Right atrium auricular region (tissue), 2 donors: ENCODE measurements at places on chromosomes 6 and 20. TPM values are rescaled to one million over a fixed set of nuclear protein-coding genes. Genes with fewer than 3 reads are reported as not detected.

HM13 gene
- total RNA-seq: 45.7 TPM

C6orf118 gene
- not detected for total RNA-seq

- DNase-seq: no peak
These were observed 229.7 kb upstream of the AGPAT4 start for GRCh38 chr6:161503570-161503969.

SRXN1 gene
- 65.4 TPM for total RNA-seq

DNA sequence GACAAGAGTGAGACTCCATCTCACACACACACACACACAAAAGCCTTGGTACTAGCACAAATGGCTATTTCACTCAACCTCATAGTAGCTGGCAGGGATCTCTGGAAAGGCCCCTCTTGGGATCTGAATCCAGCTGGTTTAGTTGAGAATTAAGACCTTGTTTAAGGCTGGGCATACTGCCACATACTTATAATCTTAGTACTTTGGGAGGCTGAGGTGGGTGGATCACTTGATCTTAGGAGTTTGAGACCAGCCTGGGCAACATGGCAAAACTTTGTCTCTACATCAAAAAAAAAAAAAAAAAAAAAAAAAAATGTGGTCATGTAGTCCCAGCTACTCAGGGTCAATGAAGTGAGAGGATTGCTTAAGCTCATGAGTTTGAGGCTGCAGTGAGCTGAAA, 628.3 kb downstream of the MMUT start:
- no peak for DNase-seq

OR2B6 gene
- total RNA-seq: not detected

- DNase-seq: no peak
These were observed 100.8 kb downstream of the HIVEP2 start for GRCh38 chr6:142844065-142844755.

- DNase-seq: no peak
These were observed 852.3 kb upstream of the HS3ST5 start for GRCh38 chr6:115194981-115195638.

ZSCAN31 gene
- total RNA-seq: 9.9 TPM

GRCh38 chr6:32436995-32437836, 2.5 kb upstream of the HLA-DRA start:
- no peak for DNase-seq

MLN gene
- not detected for total RNA-seq

DNA sequence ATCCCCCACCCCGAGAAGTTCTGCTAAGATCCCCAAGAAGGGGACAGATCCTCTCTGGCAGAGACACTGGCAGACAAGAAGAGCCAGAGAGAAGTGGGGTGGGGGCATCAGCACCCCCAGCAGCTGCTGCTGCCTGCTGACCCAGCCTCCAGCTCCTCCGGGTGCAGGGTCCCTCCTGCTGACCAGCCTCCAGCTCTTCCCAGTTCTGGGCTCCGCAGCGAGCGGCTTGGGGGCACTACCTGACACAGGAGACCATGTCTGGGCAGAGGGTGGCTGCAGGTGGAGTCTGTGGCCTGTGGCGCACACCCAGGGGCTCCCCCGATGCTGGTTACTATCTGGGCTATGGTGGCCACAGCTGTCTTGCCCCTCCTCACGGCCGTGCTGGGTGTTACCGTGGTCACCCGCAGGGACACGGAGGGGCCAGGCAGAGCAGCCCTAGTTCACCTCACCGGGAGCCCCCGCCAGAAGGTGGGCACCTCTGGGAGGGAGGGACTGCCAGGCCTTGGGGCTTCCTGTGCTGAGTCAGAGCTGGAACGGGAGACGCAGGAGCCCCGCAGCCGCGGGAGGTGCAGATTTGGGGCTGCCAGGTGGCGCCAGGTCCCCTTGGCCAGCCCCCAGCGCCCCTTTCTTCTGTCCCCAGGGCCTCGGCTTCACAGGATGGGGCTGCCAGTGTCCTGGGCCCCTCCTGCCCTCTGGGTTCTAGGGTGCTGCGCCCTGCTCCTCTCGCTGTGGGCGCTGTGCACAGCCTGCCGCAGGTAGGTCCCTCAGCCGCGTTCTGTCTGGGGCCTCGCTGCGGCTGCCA, 630 bp downstream of the LIME1 start:
- DNase-seq: no peak

KATNA1 gene
- total RNA-seq: 11.2 TPM

- no peak for DNase-seq
These were observed 7.0 kb downstream of the MRPS18A start for GRCh38 chr6:43680308-43681200.

- no peak for DNase-seq
These were observed 330.1 kb downstream of the DHX35 start for GRCh38 chr20:39292193-39292736.

- no peak for DNase-seq
These were observed 447.8 kb upstream of the FLRT3 start for GRCh38 chr20:14785065-14785743.

DNA sequence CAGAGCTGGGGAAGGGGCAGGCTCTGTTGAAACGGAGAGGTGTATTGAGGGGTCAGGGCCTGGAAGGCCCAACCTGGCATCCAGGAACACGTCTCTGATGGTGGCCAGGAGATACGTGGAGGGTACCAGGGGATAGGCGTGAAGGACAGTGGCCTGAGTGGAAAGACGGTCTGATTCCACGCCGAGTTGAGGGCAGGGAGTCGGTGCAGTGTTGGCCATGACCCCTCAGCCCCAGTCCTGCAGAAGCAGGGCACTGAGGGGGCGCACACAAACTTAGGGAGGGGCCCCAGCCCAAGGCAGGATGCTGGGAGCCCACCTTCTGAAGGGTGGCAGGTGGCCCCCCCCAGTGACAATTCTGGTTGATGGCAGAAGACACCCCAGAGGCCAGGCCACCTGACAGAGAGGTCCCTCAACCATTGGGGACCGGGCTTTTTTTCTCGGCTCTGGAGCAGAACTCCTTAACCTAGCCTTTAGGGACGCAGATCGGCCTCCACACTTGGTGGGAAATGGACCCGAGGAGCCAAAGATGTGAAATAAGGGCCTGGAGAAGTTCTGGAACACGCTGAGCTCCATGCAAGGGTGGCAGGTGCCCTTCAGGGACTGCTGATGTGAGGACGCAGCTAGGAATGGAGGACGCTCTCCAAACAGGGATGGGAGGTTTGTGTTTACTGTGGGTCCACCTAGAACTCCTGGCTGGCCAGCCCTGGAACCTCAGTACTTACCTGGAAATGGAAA, 91.0 kb downstream of the TMEM242 start:
- peak; percentile 50 for DNase-seq

- DNase-seq: no peak
These were observed 61.6 kb downstream of the MRAP2 start for GRCh38 chr6:84095156-84095555.

MAS1 gene
- total RNA-seq: not detected

MMP24 gene
- total RNA-seq: 3.8 TPM

BTBD3 gene
- 20.8 TPM for total RNA-seq

TFAP2D gene
- total RNA-seq: not detected

GRCh38 chr6:58198301-58198700, 880.9 kb downstream of the PRIM2 start:
- no peak for DNase-seq

HRH3 gene
- not detected for total RNA-seq

- no peak for DNase-seq
These were observed 122.8 kb downstream of the CLVS2 start for GRCh38 chr6:123118811-123119210.

- DNase-seq: no peak
These were observed 40.2 kb upstream of the RBM24 start for GRCh38 chr6:17240803-17241500.

SEL1L2 gene
- total RNA-seq: not detected

DNA sequence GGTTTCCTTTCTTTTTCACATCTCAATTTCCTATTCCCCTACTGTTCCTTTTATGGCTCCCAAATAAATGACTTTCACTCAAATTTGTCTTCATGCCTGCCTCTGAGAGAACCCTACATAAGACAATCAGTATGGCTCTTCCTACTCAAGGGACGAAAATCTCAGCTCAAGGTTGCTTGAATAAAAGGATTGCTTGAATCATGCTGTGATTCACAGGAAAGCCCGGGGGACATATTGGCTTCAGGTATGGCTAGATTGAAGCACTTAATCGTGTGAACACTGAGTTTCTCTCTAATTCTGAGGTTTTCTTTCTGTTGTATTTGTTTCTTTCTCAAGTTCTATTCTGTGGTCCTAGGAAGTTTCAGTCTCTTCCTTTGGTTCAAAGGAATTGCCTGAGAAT, 140.3 kb upstream of the SULF2 start:
- DNase-seq: no peak

ASIP gene
- total RNA-seq: 2.7 TPM

RBPJL gene
- total RNA-seq: not detected

GRCh38 chr20:43983359-43983758, 68.7 kb downstream of the TOX2 start:
- DNase-seq: no peak

DNA sequence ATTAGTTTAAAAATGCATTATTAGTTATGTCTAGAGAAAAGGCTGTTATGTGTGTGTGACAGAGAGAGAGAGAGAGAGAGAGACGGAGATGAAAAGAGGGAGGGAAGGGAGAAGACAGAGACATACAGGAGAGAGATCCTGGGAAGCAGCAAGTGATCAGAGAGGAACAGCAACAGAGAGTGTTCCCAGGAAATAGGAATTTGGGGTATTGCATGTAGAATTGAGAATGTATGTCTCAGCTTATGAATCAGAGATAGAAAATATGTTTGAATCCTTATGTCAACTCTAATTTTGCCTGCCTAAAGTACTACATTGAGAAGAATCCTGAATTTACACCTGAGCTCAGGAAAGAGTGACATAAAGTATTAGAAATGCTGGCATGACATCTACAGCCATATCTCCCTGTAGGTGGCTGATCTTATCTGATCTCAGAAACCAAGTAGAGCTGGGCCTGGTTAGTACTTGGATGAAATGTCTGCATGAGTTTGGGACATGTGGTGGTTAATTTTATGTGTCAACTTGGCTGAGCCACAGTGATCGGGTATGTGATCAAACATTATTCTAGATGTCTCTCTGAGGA, 130.6 kb downstream of the TENT5A start:
- no peak for DNase-seq

GRCh38 chr6:159871241-159871640, 19.5 kb upstream of the MAS1 start:
- DNase-seq: no peak

KIF6 gene
- not detected for total RNA-seq

SLC17A3 gene
- total RNA-seq: not detected

DNA sequence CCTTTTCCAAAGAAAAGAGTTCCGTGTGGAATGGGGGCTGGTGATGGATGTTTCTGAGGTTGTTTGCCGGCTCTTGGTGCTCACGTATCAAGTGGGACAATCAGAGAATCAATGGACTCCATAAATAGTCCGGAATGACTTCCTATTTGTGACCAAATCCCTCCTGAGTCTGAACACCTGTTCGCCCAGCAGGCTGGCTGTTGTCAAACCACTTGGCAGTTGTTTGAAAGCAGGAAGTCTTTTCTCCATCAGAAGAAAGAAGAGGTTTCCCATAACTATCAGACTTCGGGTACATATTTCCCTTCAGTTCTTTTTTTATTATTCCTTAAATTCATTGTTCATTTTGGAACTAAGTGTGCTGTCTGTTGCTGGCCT, 154.7 kb upstream of the RIN2 start:
- DNase-seq: no peak

TREM2 gene
- 7.0 TPM for total RNA-seq

DNA sequence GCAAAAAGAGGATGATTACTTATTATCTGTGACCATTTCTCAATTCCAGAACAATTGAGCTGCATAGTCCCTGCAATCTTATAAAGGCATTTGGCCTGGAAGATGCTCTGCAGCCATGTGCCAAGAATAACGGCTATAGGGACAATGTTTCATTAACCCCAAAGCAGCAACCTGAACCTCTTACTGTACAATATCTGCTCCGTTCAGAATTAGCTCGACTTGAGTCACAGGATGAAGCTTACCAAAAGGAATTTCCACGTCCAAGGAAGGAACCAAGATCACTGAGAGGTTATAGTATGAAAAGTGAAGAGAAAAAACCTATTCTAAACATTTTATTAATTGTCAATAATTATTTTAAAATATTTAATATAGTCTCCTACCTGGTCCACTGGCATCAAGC, 167.3 kb upstream of the GMDS start:
- no peak for DNase-seq

GRCh38 chr6:78850621-78851020, 16.7 kb upstream of the IRAK1BP1 start:
- no peak for DNase-seq

DNA sequence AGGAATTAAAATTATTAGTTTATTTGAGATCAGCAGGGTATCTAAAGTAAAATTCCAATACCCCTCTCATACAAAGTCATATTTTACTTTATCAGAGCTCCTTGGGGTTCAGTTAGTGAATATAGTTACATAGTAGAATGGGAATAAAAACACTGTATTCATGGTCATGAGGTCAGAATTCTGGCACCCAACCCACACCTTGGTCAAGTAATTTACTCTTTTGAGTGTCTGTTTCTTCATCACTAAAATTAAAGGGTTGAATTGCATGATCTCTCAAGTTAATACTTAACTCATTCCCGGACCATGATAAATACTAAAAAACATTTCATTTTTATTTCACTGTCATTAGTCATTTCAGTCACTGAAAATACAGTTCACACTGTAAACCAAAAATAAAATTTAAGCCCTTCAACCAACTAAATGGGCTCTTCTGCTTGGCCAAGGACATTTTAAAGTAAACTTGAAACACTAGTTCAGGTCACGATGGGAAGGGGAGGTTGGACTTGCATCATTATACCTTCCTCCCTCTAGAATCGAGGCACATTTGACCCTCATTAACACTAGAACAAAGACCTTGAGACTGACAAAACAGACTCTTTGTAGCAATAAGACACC, 21.1 kb upstream of the HLA-DRB1 start:
- DNase-seq: no peak

ARFGEF3 gene
- total RNA-seq: 1.7 TPM

STMND1 gene
- total RNA-seq: not detected

DNA sequence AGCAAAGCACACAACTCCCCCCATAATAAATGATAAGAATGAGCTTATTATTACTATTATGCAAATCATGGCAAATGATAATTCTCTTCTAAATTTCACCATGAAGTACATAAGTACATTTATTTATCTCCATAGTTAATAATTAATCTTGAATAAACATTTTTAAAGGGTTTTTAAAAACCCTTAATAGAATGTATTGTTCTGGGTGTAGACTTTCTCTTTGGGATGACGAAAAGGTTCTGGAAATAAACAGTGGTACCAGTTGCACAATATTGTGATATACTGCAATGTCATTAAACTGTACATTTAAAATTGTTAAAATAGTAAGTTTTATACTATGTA, 18.0 kb downstream of the DST start:
- DNase-seq: no peak

GRCh38 chr6:140393665-140394540, 1019.5 kb upstream of the CITED2 start:
- no peak for DNase-seq

FAM209B gene
- total RNA-seq: not detected

SLC2A10 gene
- total RNA-seq: 5.6 TPM

TMC2 gene
- not detected for total RNA-seq
